ENCODE measurements at places on chromosomes 2 and 18. TPM values are rescaled to one million over a fixed set of nuclear protein-coding genes. Genes with fewer than 3 reads are reported as not detected.

Gene CFAP210
- polyA plus RNA-seq, result 0.65 TPM

Gene ZNF892
- 0.34 TPM for polyA plus RNA-seq

- no peak for DNase-seq
These were observed 111.8 kb downstream of the TTC27 start for GRCh38 chr2:32739664-32740063.

Gene KRTCAP3
- 17.2 TPM for polyA plus RNA-seq

DNA sequence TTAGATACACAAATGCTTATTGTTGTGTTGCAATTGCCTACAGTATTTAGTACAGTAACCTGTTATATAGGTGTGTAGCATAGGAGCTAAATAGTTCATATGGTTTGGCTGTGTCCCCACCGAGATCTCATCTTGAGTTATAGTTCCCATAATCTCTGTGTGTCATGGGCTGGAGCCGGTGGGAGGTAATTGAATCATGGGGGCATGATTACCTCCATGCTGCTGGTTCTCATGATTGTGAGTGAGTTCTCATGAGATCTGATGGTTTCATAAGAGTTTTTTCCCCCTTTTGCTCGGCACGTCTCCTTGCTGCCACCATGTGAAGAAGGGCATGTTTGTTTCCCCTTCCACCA is 190.5 kb upstream of the SESTD1 start:
- DNase-seq, result no peak

DNA sequence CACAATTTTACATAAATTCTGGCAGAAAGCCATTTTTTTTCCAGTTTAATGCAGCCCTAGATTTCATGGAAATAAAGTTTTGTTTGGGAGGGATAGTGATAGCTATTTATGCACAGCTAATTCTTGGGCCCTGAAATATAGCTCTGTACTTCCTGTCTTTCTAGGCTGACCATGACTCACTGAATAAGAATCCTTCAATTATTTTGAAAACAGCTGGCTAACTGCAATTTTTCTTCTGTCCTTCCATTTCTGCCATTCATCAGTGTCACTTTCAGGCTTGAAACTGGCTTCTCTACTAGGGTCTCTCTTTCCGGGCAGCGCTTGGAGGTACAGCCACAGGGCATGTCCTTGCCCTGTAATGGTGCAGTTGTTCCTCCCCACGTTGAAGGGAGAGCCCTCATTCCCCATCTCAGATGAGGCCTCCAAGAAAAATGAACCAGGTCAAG is 97.1 kb upstream of the TMEM178A start:
- no peak for DNase-seq

Gene SH3RF3
- polyA plus RNA-seq, result 1.7 TPM

DNA sequence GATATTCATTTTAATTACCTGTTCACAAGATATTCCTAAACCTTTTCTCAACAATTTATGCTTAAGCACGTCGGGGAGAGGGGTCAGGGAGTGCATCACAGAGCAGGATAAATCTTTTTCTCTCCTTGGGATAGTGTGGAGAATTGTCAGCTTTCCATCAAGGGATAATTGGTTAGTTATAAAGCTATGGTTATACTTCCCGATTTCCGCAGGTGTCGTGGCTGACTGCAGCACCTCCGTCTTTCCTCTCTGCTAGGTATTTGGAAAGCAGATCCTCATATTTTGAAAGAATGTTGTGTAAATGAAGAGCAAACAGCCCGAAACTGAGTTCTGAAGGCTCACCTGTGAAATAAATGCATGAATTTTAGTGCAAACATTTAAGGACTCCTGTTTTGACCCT is 778 bp downstream of the DYNC2LI1 start:
- no peak for DNase-seq

GRCh38 chr2:109117780-109118179 is 11.2 kb upstream of the SH3RF3 start:
- no peak for DNase-seq

DNA sequence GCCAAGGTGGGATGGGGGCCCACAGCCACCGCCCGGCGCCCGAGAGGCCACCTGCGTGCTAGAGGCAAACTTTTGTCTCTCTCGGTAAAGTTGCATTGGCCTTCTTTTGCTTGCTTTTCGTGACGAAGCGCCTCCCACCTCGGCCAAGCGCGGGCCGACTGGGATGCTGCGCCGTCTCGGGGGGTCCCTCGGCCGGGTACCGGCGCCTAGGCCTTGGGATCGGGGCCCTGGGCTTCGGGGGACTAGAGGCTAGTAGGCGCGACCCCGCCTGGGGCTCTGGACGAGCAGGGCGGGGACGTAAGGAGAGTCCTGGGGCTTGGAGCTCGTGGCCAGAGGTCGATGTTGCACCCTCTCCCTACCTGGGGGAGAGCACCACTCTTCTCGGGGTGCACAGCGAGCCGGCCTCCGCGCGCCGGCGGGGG is 545 bp downstream of the GLI2 start:
- no peak for DNase-seq

- DNase-seq, result no peak
These were observed 22.1 kb upstream of the PXDN start for GRCh38 chr2:1766425-1766824.

DNA sequence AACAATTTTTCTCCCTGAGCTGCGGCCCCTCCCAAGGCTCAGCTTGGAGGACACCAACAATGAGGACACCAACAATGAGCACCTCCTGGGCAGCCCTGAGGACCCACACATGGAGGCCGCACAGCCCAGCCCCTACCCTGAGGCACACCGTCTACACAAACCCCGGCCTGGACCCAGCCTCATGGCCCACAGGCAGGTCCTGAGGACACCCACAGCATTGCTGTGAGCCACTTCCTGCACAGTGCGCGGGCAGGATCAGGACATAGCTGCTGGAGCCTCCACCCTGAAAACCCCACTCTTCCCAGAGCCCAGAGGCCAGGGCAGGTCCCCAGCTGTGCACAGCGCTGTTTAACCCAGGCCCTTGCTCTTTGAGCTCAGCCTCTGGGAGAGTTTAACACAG is 194.3 kb downstream of the RTP5 start:
- no peak for DNase-seq

- DNase-seq, result no peak
These were observed 19.0 kb downstream of the MTERF4 start for GRCh38 chr2:241083091-241083415.

DNA sequence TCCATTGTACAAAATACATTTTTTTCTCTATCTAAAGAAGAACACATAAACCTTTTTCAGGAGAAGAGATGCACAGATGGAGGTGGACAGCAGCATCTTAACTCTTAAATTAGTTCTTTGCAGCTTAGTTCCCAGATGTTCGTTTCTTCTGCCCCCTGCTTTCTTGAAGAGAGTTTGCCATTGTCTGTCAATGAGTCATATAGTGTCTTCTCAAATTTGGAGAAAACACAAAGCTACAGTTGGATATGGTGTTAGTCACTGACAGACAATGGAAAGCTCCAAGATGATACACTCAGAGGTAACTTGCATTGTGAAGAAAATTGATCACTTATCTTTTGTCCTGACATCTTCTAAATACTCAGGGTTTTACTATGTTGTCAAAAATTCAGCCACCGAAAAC is 48.8 kb upstream of the TMEFF2 start:
- no peak for DNase-seq

Gene KLHL29
- polyA plus RNA-seq, result 1.5 TPM

DNA sequence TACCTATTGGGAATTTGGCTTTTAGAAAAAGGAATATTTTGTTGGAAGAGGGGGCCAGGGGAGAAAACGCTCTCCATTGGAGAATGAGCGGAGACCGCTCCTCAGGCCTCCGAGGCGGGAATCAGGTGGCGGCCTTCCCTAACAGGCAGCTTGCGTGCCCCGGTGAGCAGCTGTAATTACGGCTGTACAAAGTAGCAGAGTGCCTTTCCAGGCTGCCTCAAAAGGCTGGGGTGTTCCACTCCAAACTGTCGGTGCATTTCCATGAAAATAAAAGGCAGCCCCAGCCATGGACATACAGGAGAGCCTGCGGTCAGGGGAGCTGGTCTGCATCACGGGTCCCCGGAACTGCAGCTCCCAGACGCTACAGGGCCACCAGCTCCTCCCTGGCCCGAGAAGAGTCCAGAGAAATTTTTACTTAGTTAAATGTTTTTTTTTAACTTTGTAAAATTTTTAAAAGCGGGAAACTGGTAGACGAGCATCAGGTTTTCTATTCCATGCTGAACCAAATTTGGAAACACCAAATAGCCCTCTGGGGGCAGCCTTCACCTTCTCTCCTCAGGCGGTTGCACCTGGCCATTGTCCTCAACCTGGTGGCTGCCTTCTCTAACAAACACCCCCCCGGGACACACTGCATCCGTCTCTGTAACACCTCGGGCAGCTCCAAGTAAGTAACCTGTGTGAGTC is 209.3 kb upstream of the SALL3 start:
- DNase-seq, result peak; percentile 47

DNA sequence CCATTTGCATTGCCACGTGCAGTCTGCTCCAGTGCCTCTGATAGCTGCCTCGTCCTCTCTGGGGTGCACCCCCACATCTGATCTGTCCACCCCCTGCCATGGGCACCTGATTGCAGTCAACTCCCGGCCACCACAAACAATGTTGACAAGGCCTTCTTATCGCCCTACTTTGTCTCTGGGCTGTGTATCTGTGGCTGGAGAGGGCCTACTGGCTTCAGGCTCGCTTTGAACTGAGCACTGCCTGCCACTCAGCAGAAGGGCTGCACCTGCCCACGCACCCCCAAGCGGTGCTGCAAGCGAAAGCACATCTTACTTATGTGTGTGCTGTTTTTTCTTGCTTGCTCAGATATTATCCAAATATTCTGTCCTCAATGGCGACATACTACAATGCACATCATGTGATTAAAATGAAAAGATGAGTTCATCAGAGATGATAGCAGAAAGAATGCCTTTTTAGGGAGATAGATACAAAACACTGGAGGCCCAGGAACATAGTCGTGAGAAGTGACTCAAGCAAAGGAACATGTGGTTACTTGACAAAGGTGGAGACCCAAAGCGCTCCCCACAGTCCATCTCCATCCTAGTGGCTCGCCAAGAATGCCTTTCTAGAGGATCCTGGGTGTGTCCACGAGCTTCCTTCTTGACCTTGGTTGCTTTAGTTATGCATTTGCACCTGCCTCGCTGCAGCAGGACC is 28.8 kb downstream of the FBLN7 start:
- no peak for DNase-seq

Gene ALLC
- polyA plus RNA-seq, result 1.3 TPM
